ENCODE measurements at places on chromosomes 16 and 17. TPM values are rescaled to one million over a fixed set of nuclear protein-coding genes. Genes with fewer than 3 reads are reported as not detected.

GRCh38 chr17:80738987-80739730 is 194.5 kb downstream of the RPTOR start:
- DNase-seq, result no peak

DNA sequence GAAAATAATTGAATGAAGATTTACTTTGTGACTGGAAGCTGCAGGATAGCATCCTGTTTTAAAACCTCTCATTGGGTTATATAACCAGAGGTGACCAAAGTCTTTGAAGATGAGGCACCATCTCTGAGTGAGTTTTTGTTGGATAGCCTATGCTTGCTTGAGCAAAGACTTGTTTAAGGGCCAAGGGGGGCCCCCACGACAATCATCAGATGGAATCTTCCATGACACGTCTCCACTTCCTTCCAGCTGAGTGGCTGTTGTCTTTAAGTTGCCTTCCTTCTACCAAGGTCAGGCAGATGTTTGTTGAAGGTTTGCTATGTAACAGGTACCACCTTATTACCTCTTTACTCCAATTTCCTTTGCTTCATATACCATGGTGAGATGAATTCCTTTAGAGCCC is 188.8 kb downstream of the PRKCA start:
- no peak for DNase-seq

GRCh38 chr17:72915625-72916081 is 176.8 kb downstream of the SLC39A11 start:
- no peak for DNase-seq

DNA sequence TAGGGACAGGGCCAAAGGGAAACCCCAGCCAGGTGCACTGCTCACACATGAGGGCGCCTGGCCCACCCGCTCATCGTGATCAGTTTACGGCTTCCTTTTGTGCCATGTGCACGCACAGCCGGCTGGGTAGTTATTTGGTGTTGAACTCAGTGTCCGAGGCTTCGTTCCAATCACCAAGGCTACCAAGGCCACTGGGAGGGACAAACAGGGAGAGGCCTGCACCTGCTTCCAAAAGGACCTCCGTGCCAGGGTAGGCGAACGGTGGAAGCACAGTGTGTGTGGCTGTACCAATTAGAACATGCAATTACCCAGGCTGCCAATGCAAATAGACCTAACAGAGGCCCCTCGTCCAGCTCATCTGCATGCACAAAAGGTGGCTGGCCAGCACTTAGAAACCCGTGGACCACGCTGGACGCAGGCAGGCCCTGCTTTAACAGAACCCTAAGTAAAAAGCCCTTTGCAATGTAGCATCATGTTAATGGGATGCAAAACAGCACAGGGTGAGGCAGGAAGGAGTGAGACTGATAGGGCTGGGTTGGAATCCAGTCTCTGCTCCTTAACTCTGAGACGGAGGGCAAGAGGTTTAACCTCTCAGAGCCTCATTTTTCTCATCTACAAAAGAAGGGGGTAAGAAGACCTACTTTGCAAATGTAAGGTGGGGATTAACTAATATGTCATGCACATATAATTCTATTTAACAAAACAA is 204.0 kb downstream of the XYLT1 start:
- DNase-seq, result no peak

DNA sequence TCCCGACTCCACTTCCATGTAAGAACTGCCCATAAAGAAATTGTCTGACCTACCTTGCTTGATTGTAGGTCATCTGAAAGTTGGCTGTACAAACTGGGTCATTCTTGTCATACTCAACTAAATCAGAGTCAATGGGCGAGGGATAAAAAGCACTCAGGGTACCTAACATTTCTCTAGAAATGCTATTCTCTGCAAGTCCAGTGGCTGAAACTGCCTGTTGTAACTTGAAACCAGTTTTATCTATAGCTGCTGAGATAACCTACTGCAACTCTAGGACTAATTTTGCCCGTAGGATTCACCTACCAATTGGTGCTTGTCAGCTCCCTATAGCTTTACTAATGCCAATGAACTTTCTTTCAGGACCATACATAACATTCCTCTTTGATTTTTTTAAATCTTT is 100.1 kb upstream of the GRIN2A start:
- DNase-seq, result no peak

Gene PRSS27
- total RNA-seq, result 14.8 TPM

DNA sequence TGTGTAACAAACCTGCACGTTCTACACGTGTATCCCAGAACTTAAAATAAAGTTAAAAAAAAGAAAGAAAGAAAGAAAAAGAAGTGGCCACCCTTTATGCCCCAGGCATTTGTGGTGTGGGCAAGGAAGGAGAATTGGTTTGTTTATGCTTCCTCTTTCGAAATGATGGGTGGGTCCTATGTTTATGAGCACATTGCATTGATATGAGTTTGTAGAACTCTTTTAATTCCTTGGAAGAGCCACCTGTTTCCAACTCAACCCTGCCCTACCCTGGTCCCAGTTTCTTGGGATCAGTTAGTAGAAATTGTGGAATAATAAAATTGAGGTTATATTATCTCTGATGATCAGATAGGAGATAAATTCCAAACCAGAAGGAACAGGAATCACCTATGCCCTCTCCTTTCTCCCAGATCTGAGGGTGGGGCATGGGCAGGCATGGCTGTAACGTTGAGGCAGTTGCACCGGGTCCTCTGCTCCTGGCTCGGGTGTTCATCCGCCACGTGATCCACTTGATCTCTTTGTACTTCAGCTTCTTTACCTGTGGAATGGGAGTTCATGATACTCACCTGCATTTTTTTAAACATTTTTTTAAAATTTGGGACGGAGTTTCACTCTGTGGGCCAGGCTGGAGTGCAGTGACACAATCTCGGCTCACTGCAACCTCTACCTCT is 15.9 kb downstream of the CHAD start:
- peak; percentile 98 for DNase-seq

Gene HOXB6
- total RNA-seq, result 27.9 TPM

GRCh38 chr17:79528592-79529125 is 82.2 kb downstream of the RBFOX3 start:
- no peak for DNase-seq

- DNase-seq, result no peak
Measured at GRCh38 chr17:73580073-73580710, 64.1 kb downstream of the SDK2 start.

Gene CSH1
- not detected for total RNA-seq

DNA sequence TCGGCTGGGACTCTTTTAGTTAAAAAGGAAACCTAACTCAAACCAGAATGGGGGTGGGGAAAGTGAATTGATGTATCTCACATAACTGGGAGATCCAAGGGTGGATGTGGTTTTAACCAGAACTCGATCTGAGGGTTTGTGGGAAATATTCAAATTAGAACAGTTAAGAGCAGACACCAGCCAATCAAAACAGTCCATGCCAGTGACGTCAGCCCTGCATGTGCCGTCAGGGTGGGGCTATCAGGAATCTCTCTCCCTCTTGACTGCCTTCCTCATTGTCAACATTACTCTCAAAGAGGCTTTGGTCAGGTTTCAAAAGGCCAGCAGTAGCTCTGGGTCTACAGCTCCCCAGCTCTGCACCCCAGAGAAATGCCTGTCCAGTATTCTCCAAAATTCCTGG is 94.2 kb upstream of the HSBP1 start:
- no peak for DNase-seq

DNA sequence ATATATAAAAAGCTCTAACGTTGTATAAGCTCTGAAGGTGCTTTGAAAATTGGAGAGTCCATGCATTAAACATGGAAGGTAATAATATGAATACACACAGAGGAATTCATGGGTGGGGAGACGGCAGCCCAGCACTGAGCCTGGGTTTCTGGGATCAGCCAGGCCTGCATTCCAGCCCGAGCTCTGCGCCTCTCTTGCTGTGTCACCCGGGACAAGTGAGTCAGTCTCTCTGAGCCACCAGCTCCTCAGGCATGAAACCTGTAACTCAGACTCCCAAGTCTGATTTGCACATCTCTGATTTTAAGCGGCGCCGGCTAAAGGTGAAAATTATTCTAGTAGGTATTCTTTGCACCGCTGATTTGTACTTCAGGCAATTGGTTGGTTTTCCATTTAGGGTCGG is 238.8 kb downstream of the MRTFB start:
- peak; percentile 70 for DNase-seq

GRCh38 chr16:10647721-10648296 is 46.9 kb downstream of the TEKT5 start:
- DNase-seq, result no peak

Gene SNAI3
- total RNA-seq, result 2.0 TPM

- no peak for DNase-seq
Measured at GRCh38 chr16:64358291-64358690, 763.6 kb downstream of the CDH11 start.

DNA sequence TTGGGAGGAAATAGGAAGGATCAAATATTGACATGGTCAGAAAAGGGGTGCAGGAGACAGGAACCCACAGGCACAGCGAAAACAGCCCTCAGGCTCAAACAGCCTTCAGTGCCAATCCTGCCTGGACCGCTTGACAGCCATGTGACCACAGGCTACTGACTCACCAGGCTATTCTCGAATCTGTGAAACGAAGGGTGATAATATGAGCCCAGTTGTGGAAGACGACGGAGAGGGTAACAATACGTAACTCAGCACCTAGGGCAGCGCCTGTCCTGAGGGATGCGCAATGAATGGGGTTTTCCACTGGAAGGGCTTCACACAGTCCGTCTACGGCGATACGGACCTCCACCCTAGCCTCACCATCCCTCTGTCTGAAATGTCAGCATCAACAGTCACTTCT is 117.3 kb upstream of the RCVRN start:
- DNase-seq, result no peak

DNA sequence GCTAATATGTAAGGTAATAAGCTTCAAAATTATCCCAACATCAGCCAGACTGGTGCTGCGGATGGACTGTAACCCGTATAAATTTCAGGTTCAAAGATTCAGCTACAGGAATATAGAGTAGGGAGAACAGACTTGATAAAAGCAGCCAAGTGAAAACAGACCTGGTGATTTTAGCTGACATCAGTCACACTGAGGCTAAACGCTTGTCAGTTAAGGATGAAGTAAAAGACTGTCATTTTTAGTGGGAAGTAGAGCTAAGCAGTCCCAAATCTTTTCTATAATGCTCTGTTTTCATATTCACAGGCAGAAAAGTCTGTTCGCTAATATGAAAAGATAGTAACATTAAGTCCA is 35.4 kb downstream of the CMTM4 start:
- no peak for DNase-seq

Gene KRT39
- not detected for total RNA-seq

Gene TTLL6
- total RNA-seq, result not detected

DNA sequence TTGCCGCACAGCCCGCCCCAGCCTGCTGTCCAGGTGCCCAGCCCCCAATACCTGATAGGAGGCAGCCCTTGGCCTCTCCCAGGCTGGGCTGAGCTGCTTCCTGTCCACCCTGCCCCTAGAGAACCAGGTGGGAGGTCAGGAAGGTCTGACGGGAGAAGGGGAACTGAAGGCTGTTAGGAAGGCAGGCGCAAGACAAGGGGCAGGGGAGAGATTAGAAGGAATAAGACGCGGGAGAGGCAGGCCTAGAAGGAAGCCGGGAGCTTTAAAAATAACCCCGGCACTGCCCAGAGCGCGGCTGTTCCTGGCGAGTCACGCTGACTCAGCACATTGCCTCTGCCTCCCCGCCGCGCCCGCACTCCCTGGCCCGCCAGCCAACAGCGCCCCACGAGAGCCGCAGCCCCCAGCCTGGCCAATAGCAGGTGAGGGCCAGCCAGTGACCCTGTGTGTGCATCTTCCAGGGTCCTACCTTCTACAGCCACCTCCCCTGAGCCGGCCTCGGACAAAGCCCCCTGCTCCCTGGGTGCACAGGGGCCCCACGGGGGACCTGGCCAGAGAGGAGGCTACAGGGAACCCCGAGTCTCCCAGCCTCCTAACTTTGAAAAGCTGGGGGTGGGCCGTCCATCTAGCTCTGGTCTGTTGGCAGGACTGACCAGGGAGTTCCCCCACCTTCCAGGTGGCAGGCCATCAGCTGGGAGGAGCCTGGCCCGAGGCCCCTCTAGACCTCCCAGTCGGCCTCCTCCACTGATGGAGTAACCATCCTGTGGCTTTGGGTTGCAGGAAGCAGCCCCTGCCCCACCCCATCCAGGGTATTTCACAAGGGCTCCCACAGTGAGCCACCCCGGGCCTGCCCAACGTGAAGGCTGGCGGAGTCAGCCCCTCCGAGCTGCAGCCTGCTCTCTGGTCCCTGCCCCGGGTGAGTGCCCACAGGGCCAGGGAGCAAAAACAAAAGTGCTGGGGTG is 4.0 kb downstream of the MAFG start:
- DNase-seq, result peak; percentile 90

Gene GDPD3
- total RNA-seq, result 27.5 TPM

Gene VPS4A
- 25.4 TPM for total RNA-seq

GRCh38 chr16:14007450-14007849 is 63.7 kb upstream of the MRTFB start:
- DNase-seq, result no peak

GRCh38 chr16:64974381-64974780 is 147.5 kb downstream of the CDH11 start:
- DNase-seq, result no peak

GRCh38 chr16:11806721-11807120 is 9.7 kb upstream of the ZC3H7A start:
- no peak for DNase-seq

Gene TPSAB1
- total RNA-seq, result not detected

Gene SPNS3
- 15.9 TPM for total RNA-seq

GRCh38 chr16:50165473-50165872 is 12.4 kb downstream of the TENT4B start:
- DNase-seq, result no peak

- no peak for DNase-seq
Measured at GRCh38 chr17:49266233-49266632, 35.6 kb upstream of the PHOSPHO1 start.

Gene KRT9
- 0.73 TPM for total RNA-seq

- no peak for DNase-seq
Measured at GRCh38 chr17:56028837-56029236, 124.4 kb upstream of the ANKFN1 start.

Gene ZP2
- not detected for total RNA-seq

- no peak for DNase-seq
Measured at GRCh38 chr17:79035686-79036085, 11.7 kb downstream of the C1QTNF1 start.

DNA sequence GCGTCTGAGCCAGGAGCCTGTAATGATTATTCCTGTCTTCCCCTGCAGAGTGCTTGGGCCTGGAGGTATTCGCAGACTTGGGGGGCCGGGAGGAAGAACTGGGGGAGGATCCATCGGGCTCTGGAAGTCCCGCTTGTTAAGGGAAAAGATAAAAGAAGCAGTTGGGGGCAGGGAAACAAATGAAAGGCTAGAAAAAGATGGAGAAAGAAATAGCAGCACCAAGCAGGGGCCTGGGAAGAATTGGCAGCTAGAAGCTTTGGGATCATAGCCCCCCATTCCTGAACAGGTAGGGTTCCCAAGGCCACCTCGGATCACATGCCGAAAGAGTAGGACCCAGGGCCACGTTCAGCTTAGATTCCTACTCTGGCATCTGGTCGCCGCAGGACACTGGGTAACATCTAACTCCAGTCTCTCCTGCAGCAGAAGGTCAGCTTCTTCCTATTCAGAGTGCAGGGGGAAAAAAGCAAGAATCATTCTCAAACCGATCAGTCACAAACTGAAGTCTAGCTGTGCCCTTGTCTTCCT is 23.6 kb downstream of the ADAM11 start:
- DNase-seq, result no peak

DNA sequence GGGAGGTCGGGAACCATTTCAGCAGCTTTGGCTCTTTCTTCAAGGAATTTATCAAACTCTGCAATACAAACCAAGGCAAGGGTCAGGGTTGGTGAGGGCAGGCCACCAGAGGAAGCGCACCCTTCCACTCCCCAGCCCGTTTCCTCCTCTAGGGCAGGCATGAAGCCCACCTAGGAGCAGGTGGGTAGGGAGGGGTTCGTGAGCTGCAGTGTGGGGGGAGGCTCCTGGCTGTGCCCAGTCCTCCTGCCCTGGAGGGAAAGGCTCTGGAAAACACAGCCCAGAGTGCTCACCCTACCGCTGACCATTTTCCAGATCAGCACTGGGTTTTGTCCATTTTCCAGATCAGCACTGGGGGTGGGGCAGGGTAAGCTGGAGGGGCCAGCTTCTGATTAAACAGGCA is 10.9 kb upstream of the SREBF1 start:
- DNase-seq, result no peak

Data from PC-9 (cell line).